ENCODE measurements at places on chromosomes 11 and 22.

- no peak for DNase-seq
Measured at GRCh38 chr11:41613326-41613725, 153.9 kb upstream of the LRRC4C start.

DNA sequence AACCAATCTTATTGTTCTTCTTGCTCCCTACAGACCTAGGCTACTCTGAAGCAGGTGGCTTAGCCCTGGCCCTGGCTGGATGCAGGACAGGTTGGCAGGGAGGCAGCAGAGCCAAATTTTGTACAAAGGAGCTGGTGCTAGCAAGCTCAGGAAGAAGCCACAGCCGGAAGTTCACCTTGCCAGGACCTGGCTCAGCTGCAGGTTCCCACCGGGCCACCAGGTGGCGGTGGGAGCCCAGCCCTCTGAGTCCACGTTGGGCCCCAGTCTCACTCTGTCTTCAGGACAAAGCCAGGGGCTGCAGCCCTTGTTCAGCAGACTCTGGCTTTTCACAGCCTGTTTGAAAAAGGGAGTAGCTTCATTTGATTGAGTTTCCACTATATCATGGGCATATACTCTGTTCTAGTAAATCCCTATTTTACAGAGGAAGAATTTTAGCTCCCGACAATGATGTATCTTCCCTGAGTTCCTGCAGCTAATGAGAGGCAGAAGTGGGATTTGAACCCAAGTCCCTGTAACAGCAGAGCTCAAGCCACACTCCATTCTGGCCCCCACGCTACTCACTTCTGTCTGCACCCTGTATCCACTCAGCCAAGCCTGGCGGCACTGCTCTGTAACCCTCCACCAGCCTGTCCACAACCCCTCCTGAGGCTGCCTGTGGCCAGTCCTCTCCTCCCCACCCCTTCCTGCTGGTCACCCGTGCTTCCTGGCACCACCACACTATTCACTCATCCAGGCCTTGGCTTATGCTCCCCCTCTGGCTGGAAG, 3.3 kb downstream of the TKFC start:
- peak; percentile 95 for DNase-seq

DNA sequence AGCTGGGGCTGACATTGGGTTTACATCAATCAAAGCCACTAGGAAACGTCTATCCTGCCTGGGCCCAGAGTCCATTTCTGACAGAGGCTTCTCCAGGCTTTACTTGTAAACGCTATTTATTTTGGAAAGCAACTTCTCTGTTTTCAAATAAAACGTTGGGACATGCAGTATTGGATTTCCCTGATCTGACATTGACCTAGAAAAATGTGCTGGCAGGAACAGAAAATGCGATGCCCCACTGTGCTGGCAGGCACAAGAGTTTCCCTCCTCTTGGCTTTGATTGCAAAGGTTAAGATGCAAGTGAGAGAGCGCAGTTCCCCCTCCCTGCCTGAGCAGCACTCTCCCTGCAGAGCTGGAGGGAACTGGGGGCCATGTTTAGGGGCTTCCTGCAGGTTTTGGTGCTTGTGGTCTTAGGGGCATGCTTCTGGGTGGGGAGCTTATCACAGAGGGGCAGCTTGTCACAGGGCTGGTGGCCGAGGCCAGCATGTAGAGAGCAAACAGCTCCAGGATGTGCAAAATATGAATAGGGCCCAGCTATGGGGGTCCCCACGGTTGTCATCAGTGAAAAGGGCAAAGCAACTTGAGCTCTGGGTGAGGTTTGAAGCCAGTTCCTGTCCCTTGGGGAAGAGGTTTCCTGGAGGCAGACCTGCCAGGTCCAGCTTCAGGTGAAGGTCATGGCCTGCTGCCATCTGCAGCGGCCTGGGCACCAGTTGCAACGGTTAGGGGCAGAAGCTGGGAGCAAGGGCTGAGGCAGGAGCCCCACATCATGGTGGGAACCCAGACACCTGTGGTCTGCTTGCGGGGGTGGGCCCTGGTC, 42.3 kb upstream of the DKK3 start:
- no peak for DNase-seq

DNA sequence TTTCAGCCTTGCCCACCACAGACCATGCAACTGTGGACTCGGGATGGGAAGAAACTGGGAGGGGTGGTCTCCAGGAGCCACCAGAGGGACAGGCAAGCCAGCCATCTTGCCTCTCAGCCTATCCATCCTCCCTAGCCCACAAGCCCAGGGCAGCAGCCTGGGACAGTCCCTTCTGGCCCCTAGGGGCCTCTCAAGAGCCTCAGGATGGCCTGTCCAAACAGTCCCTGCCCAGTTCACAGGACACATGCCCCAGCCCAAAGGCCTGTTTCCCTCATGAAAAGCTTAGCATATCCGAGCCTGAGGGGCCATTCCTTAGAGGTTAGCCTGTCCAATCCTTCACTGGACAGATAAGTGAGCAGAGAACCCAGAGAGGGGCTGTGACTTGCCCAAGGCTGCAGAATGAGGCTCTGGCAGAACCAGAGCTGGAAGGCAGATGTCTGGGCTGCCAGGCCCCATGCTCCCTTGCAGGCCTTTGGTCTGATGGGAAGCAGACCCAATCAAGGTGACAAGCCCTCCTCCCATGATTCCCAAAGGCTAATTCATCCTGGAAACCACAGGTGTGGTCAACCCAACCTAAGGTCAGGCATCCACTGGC, 28.2 kb downstream of the LRRC10B start:
- no peak for DNase-seq

DNA sequence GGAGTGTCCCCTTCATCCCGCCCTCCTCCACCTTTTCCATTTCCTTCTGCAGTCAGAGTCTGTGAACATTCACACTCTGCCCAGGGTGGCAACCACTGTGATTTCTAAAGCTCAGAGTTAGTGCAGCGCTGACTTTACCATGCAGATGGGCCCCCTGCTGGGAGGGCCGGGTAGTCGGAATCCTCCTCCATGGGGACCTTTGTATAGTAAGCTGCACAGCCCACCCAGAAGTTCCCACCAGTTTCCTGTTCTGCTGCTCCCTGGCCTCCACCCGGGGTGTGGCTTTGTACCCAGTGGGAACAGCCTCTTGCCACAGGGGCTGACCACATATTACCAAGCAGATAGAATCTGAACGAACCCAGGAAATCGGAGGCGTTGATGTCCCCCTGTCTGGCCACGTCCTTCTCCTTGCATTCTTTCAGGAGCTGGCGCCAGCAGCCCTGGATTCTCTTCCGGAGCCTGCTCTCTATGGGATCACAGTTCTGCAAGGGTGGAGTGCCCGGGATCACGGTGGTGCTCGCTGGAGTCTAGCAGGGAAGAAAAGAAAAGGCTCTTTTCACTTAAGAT, 125.3 kb downstream of the MPPED1 start:
- peak; percentile 55 for DNase-seq

DNA sequence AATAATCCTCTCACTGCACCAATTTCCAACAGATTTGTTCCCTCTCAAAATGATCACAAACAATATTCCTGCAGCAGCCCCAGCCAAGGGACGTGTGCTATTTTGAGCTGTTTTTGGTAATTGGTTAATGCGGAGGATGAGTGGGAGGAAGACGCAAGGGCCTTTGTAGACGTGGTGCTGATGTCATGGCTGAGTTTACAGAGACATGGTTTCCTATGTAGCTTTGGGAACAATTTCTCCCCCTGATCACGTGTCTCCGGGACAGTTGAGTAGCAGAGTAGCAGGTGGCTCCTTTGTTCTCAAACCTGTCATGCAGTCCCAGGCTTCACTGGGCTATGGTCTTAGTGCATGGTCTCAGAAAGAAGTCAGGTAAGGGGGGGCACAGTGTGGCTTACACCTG, 183.2 kb upstream of the NECTIN1 start:
- no peak for DNase-seq

GRCh38 chr22:47782328-47783075, 1020.1 kb downstream of the TBC1D22A start:
- DNase-seq, result no peak

GRCh38 chr11:133339495-133340140, 192.7 kb downstream of the OPCML start:
- no peak for DNase-seq

GRCh38 chr11:46117842-46118241, 3.4 kb downstream of the PHF21A start:
- DNase-seq, result no peak

DNA sequence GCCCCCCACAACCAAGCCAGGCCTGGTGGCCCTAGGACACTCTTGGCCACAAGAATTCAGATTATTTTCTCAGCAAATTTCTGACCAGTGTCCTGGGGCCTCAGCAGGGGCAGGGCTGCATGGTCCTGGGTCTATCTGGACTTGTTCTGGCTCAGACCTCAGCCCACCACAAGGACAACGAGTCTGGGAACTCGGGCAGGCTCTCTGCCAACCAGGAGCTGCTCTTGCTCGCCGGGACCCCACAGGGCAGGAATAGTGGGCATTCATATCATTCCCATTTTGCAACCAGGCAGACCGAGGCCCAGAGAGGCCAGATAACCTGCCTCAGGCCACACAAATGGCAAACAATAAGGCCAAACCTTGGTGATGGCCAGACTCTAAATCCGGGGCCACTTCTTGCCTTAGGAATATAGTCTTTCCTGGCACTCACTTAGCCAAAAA, 75.4 kb upstream of the WNT7B start:
- no peak for DNase-seq

DNA sequence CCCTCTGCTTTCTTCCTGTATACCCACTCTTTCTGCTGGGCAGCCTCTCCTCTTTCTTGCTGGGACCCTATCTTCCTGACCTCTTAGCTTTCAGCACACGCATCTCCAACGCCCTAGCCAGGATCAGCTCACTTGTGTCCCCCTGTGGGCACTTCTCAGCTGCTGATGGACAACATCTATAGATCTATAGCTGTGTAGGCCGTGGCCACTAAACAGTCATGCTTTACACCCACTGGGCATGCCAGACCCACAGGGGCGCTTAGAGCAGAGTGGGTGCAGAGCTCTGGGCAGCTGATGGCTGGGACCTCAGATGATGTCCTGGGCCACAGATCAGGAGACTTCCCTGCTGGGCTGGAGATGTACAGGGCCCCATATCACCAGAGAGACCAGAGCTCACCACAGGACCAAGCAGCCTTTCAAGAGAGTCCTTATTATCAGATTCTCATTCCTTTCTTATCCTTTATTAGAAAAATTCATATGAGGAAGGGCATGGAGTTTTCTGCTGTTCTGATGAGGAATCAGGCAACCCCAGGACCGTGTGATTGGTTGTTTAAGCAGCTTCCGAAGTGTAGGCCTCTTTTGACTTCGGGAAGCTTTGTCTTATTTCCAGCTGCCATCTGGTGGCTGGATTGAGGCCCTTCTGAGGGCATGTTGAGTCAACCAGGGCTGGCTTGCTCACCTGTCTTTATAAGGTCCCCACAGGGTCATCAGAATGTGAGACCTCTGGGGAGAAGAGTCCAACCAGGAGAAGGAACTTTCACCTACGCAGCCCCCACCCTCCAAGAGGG, 60.5 kb downstream of the OSBP2 start:
- peak; percentile 67 for DNase-seq

DNA sequence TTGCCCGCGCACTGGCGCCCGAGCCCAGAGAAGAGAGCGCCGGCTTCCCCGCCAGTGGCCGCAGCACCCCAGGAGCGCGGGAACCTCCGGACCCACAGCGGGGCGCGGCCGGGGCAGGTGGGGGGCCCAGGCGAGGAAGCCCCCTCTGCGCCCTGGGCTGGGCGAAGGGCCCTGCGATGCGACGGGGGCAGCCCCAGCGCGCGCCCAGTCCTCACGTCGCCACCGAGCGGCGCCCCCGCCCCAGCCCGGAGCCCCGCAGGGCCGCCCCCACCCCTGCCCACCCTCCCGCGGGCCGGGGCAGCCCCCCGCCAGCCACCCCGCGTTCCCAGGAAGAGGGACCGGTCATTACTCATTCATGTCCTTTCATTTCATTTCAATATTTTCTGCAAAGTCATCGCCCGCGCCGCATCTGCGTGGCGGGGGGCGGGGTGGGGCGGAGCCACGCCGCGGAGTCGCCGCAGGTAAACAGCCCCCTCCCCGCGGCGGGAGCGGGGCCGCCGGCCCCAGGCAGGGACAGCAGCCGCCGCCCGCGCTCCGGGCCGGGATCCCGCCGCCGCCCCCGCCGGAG, 673 bp upstream of the PANX2 start:
- DNase-seq, result peak; percentile 75

GRCh38 chr11:107017104-107017432, 1.2 kb downstream of the GUCY1A2 start:
- DNase-seq, result no peak

- no peak for DNase-seq
Measured at GRCh38 chr22:44363013-44363979, 50.5 kb upstream of the SHISAL1 start.

DNA sequence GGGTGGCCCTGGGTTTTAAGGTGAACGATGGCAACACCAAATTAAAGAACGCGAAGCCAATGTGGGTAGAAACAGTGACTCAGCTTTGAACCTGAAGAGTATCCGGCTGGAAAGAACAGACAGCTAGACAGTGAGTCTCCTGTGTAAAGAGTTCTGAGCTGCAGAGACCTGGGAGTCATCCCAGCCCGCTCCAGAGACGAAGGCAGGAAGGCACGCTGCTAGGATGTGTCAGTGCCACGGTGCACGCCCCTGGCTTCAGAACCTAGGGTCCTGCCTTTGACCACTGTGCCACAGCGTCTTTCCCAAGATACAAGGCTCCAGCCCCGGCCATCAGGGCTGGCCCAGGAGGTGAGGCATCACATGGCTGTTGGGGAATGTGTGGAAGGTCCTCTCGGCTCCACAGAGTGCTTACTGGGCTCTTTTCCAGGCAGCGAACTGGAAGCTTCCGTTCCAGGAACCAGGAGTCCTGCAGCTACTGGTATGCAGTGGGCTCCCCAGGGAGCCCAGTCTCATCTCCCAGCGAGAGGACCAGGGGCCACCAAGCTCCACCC, 29.9 kb downstream of the LRFN4 start:
- DNase-seq, result no peak

DNA sequence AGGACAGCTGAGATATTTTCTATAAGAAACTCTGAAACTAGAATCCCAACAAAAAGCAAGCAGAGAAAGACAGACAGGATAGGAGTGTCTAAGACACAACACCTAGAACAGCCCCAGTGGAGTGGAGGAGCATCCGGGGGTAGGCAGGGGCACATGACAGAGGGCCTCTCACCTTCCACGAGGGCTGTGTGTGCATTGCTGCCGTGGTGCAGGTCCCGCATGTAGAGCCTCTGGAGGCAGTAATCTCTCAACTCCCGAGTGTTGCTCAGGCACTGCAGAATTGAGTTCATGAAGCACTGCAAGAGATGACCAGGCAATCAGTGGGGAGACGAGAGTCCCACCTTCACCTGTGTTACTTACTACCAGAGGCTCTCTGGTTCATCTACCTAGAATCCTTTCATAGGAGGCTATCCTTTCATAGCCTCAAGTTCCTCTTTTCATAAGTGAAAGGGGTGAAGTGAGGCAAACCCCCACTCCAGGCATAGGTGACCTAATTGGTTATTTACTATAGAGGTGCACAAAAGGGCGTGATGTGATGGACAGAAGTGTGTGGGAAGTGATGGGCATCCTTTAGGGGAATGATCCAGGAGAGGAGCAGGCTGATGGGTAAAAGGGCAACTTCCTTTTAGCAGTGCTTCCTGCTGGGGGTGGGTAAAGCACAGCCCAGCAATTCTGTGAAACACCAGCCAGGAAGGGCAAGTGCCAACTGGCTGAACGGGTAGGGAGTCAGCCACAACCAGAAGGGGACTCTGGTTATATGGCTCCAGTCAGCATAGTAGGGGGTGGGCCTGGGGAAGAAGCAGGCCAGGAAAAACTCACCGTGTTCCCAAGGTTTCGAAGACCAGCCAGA, 13.1 kb upstream of the MFRP start:
- peak; percentile 27 for DNase-seq
